Endothelial cell (in vitro differentiated cells): ENCODE measurements at places on chromosomes 5 and 9. TPM values are rescaled to one million over a fixed set of nuclear protein-coding genes. Genes with fewer than 3 reads are reported as not detected.

Gene ZNF366
- 23.3 TPM for total RNA-seq

Gene LECT2
- not detected for total RNA-seq

Gene CCNJL
- total RNA-seq = 65.0 TPM

Gene ORM2
- not detected for total RNA-seq

Gene FBLL1
- 0.51 TPM for total RNA-seq

Gene SPINK4
- not detected for total RNA-seq

GRCh38 chr5:112708103-112708622, 29.5 kb upstream of the APC start:
- H3K27me3 ChIP-seq = peaks cover 3% of the 10 kb centered on the region
- H3K36me3 ChIP-seq = peaks cover 13% of the 10 kb centered on the region
- no peak for DNase-seq
- H3K4me3 ChIP-seq = peak overlapping the region; percentile 96
- peaks cover 51% of the 10 kb centered on the region for H3K4me1 ChIP-seq

GRCh38 chr5:101253096-101253495, 350.0 kb upstream of the ST8SIA4 start:
- no peak overlapping the region for H3K27ac ChIP-seq
- no peak overlapping the region for H3K4me3 ChIP-seq
- peaks cover 1% of the 10 kb centered on the region for H3K27me3 ChIP-seq

GRCh38 chr5:132090107-132090506, 16.5 kb downstream of the CSF2 start:
- no peaks in the 10 kb centered on the region for H3K36me3 ChIP-seq
- H3K4me3 ChIP-seq = no peak overlapping the region
- DNase-seq = no peak
- H3K27ac ChIP-seq = no peak overlapping the region

DNA sequence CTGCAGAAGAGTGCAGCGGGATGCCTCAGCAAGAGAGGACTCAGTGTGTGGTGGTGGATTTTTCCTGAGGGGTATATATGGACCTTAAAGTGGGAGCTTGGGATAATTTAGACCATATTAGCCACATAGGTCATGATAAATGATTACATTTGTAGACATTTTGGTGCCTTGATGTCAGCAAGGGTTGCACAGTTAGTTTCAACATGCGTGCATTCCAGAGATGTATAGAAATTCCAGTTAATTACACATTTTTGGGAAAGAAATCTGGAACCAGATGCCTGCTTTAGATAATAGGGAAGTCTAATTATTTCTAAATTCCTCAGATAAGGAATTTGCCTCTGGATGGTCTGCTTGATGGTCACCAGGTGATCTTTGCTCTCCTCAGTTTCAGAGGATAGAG, 440.6 kb upstream of the PAPPA start:
- no peak overlapping the region for H3K27ac ChIP-seq
- no peaks in the 10 kb centered on the region for H3K27me3 ChIP-seq
- H3K4me3 ChIP-seq = no peak overlapping the region
- H3K4me1 ChIP-seq = no peaks in the 10 kb centered on the region
- no peak for DNase-seq

DNA sequence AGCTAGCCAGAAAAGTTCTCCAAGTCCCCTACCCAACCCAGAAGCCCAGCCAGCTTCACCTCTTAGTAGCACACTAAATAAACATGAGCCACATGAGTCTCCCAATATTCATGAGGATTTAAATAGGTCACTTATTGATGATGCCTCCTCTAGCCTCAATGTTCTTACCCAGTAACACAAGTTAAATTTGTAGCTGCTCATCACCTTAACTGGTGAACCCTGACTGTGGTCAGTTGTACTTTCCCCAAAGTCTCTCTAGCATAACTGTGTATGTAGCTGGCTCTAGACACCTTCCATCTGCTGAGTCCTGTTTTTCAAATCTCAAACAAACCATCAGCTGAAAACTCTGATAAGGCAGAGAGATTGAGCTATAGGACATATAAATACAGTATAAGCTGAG, 100.3 kb upstream of the ELAVL2 start:
- H3K4me1 ChIP-seq = no peaks in the 10 kb centered on the region
- no peaks in the 10 kb centered on the region for H3K36me3 ChIP-seq
- no peak overlapping the region for H3K27ac ChIP-seq
- DNase-seq = no peak
- no peaks in the 10 kb centered on the region for H3K27me3 ChIP-seq
- H3K4me3 ChIP-seq = no peak overlapping the region

DNA sequence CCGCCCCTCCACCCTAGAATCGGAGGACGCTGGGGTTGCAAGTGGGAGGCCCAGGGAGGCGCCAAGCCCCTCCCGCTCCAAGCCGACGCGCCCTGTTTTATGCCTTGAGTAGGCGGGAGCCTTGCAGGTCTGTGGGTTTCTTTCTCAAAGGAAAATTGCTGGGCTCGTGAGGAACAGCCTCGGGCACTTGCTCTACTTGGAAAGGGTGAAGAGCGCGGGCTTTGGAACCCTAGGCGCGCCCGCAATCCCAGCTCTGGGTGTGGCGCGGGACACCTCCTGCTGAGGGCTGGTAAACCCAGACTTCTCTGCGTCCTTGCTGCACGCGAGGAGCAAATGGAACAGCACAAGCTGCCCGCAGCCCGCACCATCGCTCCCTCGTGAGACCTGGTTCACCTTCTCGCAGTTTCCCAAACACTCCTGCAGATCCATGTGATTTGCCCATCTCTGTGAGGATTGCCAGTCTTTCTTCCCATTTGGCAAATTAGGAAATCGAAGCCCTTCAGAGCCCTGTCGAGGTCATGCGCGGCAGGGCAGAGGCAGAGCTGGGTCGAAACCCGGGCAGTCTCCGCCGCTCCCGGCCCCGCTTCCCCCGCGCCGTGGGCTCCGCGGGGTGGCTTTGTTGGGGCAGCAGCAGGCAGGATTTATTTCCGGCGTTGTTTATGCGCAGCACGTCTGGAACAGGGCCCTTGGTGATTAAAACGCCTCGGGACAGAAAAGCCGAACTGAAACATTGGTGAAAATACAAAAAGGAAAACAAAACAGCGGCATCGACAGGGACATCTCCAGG, 98.4 kb upstream of the CPLX2 start:
- DNase-seq = no peak
- no peak overlapping the region for H3K27ac ChIP-seq
- no peak overlapping the region for H3K4me3 ChIP-seq
- H3K4me1 ChIP-seq = no peaks in the 10 kb centered on the region
- H3K27me3 ChIP-seq = peaks cover 3% of the 10 kb centered on the region
- H3K36me3 ChIP-seq = no peaks in the 10 kb centered on the region

GRCh38 chr9:89448381-89448780, 49.5 kb downstream of the SEMA4D start:
- H3K36me3 ChIP-seq = no peaks in the 10 kb centered on the region
- H3K27ac ChIP-seq = no peak overlapping the region
- DNase-seq = no peak
- H3K27me3 ChIP-seq = peaks cover 3% of the 10 kb centered on the region
- no peak overlapping the region for H3K4me3 ChIP-seq
- no peaks in the 10 kb centered on the region for H3K4me1 ChIP-seq

DNA sequence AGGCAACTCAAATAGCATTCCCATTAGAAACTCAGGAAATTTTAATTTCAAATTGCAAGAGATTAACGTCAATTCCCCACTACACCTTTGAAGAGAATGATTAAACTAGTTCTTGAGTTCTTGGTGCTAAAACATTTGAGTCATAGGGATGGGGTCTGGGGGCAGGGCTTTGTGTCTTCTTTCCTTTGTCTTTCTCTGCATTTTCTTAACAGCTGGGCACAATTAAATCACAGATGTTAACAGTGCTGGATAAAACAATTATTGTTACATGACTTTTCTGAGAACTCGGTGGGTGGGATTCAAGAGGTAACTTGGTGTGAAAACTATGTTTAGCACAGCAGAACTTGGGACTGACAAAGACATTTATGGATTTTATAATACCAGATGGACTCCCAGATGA, 351.9 kb upstream of the TNC start:
- H3K27ac ChIP-seq = no peak overlapping the region
- H3K27me3 ChIP-seq = peaks cover 4% of the 10 kb centered on the region
- DNase-seq = no peak
- peaks cover 10% of the 10 kb centered on the region for H3K4me1 ChIP-seq

DNA sequence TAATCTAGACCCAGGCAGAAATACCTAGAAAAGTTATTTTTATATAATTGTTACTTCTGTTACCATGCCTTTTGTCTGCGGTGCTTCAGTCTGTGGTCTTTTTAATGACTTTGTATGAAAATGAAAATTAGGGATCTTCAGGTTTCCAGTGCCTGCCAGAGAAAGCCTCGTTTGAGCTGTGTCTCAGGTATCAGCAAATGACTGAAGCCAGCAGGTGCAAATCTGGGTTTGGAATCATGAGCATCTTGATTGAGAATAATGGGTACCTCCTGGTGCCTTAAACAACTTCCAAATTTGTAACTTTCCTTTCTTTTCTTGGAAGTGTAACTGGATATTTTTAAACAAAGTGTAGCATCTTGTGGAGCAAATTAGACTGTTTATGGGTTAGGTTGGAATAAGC, 4.3 kb downstream of the ZBTB34 start:
- H3K27ac ChIP-seq = no peak overlapping the region
- peaks cover 24% of the 10 kb centered on the region for H3K36me3 ChIP-seq
- H3K27me3 ChIP-seq = peaks cover 2% of the 10 kb centered on the region
- no peak for DNase-seq
- H3K4me3 ChIP-seq = no peak overlapping the region
- peaks cover 47% of the 10 kb centered on the region for H3K4me1 ChIP-seq

DNA sequence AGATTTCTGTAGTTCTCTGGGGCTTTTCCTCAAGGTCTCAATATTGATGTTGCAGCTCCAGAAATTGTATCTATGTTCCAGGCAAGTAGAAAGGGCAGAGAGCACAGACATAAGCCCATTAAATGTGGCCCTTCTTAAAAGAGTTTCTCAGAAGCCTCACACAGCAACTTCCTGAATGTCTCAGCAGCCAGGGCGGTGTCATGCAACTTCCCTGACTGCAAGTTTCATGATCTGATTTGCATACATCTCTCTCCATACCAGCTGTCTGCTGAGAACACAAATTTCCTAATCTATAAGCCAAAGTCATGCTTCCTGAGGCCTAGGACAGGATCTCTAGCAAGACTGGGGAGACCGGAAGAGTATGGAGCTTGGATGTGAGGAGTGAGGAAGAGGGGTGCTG, 13.0 kb downstream of the RGS7BP start:
- DNase-seq = no peak
- H3K27me3 ChIP-seq = no peaks in the 10 kb centered on the region
- peaks cover 9% of the 10 kb centered on the region for H3K4me1 ChIP-seq
- no peak overlapping the region for H3K27ac ChIP-seq

- no peak overlapping the region for H3K4me3 ChIP-seq
- no peak overlapping the region for H3K27ac ChIP-seq
- H3K36me3 ChIP-seq = no peaks in the 10 kb centered on the region
- peaks cover 2% of the 10 kb centered on the region for H3K27me3 ChIP-seq
Observed at GRCh38 chr9:1267141-1267570, 217.0 kb downstream of the DMRT2 start.

DNA sequence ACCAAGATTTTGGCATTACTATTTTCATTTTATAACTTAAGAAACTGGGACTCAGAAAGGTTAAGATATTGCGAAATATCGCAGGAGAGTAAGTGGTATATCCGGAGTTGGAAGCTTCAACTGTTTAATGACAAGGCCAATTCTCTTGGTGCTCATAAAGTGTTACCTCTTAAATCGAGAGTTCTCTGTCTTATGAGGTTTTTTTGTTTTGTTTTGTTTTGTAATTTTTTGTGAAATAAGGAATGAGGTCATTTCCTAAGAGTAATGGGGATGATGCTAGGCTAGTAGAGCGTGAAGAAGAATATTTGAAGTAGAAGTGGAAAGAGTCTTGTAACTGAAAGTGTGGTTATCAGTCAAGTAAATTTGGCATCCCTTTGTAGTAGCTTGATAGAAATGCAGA, 183.2 kb upstream of the DAB2 start:
- H3K4me3 ChIP-seq = no peak overlapping the region
- peaks cover 8% of the 10 kb centered on the region for H3K27me3 ChIP-seq
- H3K4me1 ChIP-seq = peaks cover 9% of the 10 kb centered on the region
- H3K36me3 ChIP-seq = no peaks in the 10 kb centered on the region
- DNase-seq = no peak
- H3K27ac ChIP-seq = no peak overlapping the region

DNA sequence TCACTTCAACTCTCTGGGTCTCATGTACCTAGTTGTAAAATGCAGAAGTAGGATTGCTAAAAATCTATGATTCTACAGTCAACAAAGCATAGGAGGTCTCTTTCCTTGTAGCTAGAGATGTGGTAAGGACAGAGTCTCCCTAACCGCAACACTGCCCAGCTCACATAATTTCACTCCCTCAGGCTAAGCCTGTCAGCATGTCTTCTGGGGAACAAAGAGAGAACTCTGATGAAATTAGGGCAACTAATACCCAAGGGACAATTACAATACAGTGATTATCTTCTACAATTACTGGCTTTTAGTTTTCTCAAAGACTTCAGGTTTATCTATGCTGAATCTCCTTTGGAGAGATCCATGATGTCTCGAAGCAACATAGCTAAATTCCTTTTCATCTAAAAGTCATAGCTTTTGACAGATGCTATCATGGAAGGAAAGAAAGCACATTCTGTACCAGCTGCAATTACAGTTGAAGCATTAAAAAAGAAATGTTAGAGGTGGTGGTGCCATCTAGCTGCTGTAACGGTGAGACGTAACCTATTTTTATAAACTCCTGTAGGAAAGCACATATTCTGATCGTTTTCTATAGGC, 141.1 kb upstream of the TARS1 start:
- no peaks in the 10 kb centered on the region for H3K36me3 ChIP-seq
- no peaks in the 10 kb centered on the region for H3K27me3 ChIP-seq
- peaks cover 34% of the 10 kb centered on the region for H3K4me1 ChIP-seq

GRCh38 chr5:55232271-55232984, 980 bp downstream of the CCNO start:
- H3K4me3 ChIP-seq = peak overlapping the region; percentile 90
- H3K27me3 ChIP-seq = peaks cover 50% of the 10 kb centered on the region
- H3K27ac ChIP-seq = no peak overlapping the region
- H3K36me3 ChIP-seq = peaks cover 6% of the 10 kb centered on the region
- H3K4me1 ChIP-seq = peaks cover 23% of the 10 kb centered on the region
- peak; percentile 22 for DNase-seq

GRCh38 chr9:33472171-33472880, 1.4 kb downstream of the NOL6 start:
- DNase-seq = no peak
- no peak overlapping the region for H3K27ac ChIP-seq
- H3K27me3 ChIP-seq = peaks cover 11% of the 10 kb centered on the region
- peak overlapping the region; percentile 59 for H3K4me3 ChIP-seq
- peaks cover 31% of the 10 kb centered on the region for H3K36me3 ChIP-seq

- no peak for DNase-seq
- H3K27me3 ChIP-seq = no peaks in the 10 kb centered on the region
- no peaks in the 10 kb centered on the region for H3K4me1 ChIP-seq
- no peak overlapping the region for H3K4me3 ChIP-seq
- H3K27ac ChIP-seq = no peak overlapping the region
- H3K36me3 ChIP-seq = no peaks in the 10 kb centered on the region
Observed at GRCh38 chr5:137360607-137361006, 138.5 kb downstream of the SPOCK1 start.
